ENCODE measurements at places on chromosomes 1 and 21.

GRCh38 chr1:179866616-179867015 is 11.0 kb downstream of the TOR1AIP2 start:
- no peak for DNase-seq

DNA sequence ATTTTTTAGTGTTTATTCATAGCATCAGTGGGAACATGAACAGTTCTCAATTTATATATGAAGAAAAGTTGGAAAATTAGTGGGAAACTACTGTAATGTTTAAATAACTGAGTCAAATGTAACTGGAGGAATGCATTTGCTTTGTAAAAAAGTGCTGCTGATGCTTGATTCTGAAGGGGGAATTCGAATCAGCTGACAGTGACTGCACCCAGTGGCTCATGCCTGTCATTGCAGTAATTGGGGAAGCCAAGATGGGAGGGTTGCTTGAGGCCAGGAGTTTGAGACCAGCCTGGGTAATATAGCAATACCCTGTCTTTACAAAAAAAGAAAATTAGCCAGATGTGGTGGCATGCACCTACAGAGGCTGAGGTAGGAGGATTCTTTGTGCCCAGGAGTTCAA is 398.4 kb downstream of the ZP4 start:
- no peak for DNase-seq

DNA sequence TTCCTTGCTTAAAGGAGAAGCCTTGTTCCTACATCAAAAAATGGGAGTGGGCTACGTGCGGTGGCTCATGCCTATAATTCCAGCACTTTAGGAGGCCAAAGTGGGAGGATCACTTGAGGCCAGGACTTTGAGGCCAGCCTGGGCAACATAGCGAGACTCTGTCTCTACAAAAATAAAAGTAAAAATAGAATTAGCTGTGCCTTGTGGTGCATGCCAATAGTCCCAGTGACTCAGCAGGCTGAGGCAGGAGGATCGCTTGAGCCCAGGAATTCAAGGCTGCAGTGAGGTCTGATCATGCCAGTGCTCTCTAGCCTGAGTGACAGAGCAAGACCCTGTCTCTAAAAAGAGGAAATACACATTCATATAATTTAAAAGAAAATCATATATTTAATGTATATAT is 127.1 kb downstream of the C1orf21 start:
- DNase-seq, result no peak

DNA sequence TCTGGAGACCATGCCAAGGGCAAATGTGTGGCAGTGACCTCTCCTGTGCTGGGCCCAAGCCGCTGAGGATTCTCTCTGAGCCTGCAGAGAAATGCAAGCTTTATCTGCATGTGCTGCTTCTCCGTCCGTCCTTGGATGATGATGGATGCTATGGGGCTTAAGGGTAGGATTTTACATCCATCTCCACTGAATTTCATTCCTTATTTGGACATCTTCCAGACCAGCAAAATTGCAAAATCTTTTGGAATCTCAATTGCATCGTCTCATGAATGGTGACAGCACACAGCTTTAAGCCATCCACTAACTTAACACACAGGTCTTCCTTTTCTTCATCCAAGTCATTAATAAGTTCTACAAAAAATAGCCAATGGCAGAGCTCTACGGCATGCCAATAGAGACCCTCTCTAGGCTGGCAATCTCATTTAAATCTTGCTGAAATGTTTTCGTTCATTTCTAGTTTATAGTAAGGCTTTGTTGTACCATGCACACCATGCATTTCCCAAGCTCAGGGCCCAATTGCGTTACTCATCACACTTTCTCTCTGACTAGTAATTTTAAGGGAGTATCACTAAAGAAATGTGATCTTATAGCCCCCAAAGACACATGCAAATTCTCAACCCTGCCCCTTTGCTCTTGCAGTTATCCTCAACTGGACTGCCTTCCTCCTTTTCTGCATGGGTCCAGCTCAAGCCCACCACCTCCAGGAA is 11.1 kb downstream of the BATF3 start:
- DNase-seq, result peak; percentile 76

DNA sequence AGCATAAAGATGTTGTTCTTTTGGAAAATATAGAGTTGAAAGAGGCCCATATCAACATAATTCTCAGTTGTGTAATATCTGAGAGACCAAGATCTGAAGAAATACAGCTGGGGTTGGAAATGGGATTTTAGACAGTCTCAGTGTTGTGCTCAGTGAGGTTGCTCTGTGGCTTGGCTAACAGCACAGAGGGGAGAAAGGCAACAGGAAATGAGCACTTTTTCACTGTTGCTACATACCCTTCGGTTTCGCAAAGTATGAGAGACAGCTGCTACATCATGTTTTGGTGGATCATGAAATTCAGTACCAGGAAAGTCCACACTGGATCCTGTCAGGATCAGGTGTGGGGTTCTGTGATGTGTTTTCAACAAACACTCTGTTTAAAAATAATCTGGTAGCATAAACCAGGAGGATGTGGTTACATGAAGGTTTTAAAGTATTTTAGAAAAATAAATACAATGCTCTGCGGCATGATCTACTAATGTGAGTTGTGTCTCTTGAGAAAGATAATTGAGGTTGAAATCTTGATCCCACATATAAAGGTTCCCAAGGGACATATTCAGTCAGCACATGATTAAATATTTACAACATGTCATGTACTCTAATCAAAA is 7.0 kb upstream of the GPR88 start:
- DNase-seq, result peak; percentile 73

GRCh38 chr1:8787218-8787617 is 30.2 kb downstream of the RERE start:
- DNase-seq, result no peak

- no peak for DNase-seq
Measured at GRCh38 chr1:169618367-169618766, 11.6 kb downstream of the SELP start.

DNA sequence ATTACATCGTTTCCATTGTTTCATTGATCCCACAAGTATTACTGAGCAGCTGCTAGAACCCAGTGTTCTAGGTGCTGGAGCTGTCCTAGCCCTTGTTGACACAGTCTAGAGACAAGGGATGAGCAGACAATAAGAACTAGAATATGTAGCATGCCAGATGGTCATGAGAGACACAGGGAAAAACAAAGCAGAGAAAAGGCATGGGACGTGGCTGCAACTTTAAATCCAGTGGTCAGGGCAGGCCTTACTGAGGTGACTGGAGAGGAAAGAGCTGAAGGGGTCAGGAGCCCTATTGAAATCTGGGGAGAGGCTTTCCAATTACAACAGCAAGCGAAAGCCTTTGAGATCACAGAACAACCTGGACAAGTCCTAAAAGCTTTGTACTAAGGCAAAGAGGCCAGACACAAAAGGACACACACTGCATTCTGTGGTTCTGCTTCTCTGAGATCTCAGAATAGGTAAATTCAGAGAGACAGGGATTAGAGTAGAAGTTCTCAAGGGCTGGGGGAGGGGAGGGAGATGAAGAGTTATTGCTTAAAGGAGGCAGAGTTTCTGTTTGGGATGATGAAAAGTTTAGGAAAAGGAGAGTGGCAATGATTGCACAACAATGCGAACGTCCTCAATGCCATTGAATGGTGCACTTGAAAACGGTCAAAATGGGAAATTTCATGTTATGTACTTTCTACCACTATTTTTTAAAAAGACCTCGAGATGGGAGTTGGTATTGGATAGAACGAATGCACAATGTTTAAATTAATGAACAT is 467.4 kb upstream of the VAMP3 start:
- DNase-seq, result no peak

- DNase-seq, result no peak
Measured at GRCh38 chr1:201517631-201518030, 10.7 kb upstream of the CSRP1 start.

GRCh38 chr1:112533029-112533428 is 24.3 kb downstream of the WNT2B start:
- DNase-seq, result peak; percentile 71

DNA sequence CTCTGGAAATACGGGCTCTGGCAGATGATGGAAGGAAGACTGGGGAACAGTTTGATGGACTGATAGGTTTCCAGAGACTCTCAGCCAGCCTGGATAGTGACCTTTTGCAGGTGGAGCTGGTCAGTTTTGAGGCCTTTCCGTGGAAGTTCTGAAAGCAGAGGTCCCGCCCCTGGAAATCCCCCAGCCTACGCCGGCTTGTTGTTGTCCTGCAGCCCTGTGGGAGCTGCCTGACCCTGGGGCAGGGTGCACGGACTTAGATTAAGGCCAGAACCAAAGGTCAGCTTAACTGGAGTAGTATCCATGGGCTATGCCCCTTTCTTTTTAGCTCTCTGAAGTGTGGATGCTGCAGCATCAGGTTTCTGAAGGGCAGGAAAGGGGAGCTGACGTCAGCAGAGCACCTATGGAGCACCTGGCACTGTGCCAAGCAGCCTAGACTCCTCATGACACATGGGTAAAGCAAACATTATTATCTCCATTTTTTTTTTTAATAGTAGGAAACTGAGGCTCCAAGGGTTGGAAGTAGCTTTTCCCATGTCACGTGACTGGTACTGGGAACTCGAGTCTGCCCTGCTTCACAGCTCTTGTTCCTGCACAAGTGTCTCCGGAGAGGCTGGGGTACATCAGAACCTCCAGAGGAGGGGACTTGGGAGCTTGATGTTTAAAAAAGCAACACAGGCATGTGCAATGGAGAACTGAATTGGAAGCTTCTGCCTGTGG is 38.5 kb downstream of the IER5 start:
- DNase-seq, result no peak

GRCh38 chr1:115706587-115707425 is 61.7 kb downstream of the CASQ2 start:
- peak; percentile 16 for DNase-seq

DNA sequence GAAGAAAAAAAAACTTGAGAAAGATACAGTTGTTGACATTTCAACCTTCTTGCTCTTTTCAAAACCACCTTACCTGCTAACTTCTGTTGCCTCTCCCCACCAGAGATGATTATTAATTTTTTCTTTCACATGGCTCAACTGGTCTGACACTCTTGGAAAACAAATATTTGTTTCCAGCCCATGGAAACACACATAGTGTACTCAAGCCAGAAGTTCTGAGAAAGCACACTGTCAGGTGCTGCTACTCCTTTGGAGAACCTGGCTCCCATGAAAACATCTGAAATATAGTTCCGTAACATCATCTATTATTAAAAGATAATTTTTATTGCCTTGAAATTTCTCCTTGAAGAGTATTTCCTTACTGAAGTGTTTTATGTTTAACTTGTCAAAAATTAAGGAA is 145.0 kb upstream of the C1orf105 start:
- no peak for DNase-seq

- DNase-seq, result no peak
Measured at GRCh38 chr1:21845646-21846641, 33.9 kb downstream of the LDLRAD2 start.

DNA sequence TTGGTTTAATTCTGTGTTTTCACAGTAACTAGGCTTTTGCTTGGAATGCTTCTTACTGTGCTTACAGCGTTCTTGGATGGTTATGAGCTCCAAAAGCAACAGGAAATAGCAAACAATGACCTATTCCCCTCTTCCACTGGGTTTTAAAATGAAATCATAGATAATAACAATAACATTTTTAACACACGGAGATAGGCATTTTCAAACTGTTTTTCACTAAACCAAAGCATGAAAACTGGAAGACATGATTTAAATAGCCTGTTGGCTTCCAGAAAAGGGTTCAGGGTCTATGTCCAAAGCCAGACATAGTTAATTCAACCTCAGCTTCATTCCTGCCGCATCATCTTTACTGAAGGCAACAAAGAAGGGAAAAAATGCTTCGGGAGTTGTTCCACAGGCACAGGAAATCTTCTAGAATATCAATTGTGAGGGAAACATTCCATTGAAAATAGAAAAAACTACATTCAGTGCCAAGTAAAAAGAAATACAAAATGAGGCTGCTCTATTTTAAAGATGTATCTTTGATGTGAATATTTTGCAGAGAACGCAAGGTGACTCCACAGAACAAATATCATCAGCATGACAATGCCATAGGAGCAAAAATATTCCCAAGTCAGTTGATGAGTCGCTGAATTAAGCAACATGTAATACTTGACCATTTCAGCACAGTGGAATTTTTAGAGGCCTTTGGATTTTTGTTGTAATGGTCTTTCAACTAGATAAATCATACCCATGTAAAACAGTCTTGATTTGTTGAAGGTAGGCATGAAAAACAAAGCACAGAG is 80.7 kb downstream of the NID1 start:
- peak; percentile 67 for DNase-seq

GRCh38 chr1:86650065-86650464 is 54.3 kb upstream of the SH3GLB1 start:
- no peak for DNase-seq

GRCh38 chr1:232509570-232509969 is 120.4 kb downstream of the SIPA1L2 start:
- DNase-seq, result no peak

GRCh38 chr1:24713176-24713575 is 32.1 kb upstream of the CLIC4 start:
- DNase-seq, result no peak
